ENCODE measurements at places on chromosomes 11 and 22. TPM values are rescaled to one million over a fixed set of nuclear protein-coding genes. Genes with fewer than 3 reads are reported as not detected.

- DNase-seq, result no peak
These were observed 13.4 kb upstream of the IL2RB start for GRCh38 chr22:37163096-37163489.

GRCh38 chr22:28247136-28247535 is 328.1 kb upstream of the PITPNB start:
- no peak for DNase-seq

Gene AGBL2
- 3.1 TPM for polyA plus RNA-seq

Gene NXPE4
- not detected for polyA plus RNA-seq

- no peak for DNase-seq
These were observed 248.0 kb downstream of the ST3GAL4 start for GRCh38 chr11:126603486-126603885.

GRCh38 chr11:78363024-78363619 is 54.5 kb downstream of the GAB2 start:
- DNase-seq, result no peak

DNA sequence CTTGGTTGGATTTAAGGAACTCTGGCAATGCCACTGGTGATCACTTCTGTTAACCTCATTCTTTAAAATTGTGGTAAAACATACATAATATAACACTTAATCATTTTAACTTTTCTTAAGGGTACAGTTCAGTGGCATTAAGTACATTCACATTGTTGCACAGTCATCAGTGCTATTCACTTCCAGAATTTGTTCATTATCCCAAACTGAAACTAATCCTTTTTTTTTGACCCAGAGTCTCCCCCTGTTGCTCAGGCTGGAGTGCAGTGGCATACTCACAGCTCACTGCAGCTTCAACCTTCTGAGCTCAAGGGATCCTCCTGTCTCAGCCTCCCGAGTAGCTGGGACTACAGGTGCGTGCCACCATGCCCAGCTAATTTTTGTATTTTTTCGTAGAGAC is 10.6 kb downstream of the ELF5 start:
- no peak for DNase-seq

GRCh38 chr11:94032725-94033124 is 11.6 kb downstream of the HEPHL1 start:
- no peak for DNase-seq

Gene QSER1
- polyA plus RNA-seq, result 2.0 TPM

All from naive B cell (primary cell).